ENCODE measurements at places on chromosomes 12 and 14. TPM values are rescaled to one million over a fixed set of nuclear protein-coding genes. Genes with fewer than 3 reads are reported as not detected.

Gene GXYLT1
- total RNA-seq, result 38.1 TPM

DNA sequence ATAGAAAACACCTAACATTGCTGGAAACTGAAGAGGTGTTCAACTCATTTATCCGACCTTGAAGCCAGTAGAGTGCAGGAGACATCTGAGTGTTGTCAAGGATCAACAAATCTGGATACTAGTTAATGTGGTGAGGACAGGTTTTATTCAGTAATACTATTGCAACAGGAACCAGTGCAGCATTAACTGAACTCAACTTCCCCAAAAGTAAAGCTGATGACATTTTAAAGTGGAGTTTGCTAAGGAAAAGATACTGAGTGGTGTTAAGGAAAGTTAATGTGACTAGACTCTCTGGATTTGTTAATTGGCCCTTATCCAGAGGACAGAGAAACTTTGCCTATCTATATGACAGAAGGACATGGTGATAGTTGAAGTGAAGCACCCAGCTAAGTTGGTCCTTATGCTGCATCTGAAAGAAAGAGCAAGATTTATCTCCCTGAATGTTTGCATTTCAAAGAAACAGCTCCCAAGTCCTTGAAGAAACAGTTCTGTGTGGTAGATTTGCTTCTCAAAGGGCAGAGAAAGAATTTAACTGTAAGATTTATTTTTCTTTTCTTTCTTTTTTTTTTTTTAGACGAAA lies 1.2 kb upstream of the CLEC7A start:
- DNase-seq, result no peak
- H3K4me1 ChIP-seq, result peaks cover 15% of the 10 kb centered on the region
- H3K4me3 ChIP-seq, result no peak overlapping the region
- no peaks in the 10 kb centered on the region for H3K36me3 ChIP-seq

Gene HOXC11
- total RNA-seq, result 0.47 TPM

GRCh38 chr14:57352396-57353170 lies 37.8 kb upstream of the NAA30 start:
- H3K36me3 ChIP-seq, result no peaks in the 10 kb centered on the region
- H3K4me3 ChIP-seq, result no peak overlapping the region
- no peaks in the 10 kb centered on the region for H3K4me1 ChIP-seq
- DNase-seq, result no peak

DNA sequence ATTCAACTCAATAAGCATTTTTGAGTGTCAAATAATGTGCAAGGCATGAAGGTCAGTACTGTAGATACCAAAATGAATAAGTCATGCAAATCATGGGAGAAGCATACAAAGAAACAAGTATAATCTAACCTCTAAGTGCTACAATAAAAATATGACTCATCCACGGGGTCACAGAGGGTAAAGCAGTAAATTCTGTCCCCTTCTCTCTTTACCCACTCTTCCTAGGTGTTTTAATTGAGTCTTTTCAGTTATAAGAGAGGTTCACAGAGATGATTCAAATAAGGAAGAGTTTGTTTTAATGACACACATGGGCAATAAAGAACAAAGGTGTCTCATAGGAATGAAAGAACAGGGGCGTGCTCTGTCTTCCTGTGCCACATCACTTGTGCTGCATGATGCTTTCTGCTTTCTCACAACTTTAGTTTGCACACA lies 71.5 kb upstream of the DAAM1 start:
- no peaks in the 10 kb centered on the region for H3K27me3 ChIP-seq
- peaks cover 2% of the 10 kb centered on the region for H3K36me3 ChIP-seq
- H3K4me1 ChIP-seq, result peaks cover 8% of the 10 kb centered on the region
- DNase-seq, result no peak

- H3K27me3 ChIP-seq, result peaks cover 63% of the 10 kb centered on the region
- DNase-seq, result no peak
- H3K27ac ChIP-seq, result no peak overlapping the region
- H3K4me3 ChIP-seq, result no peak overlapping the region
Measured at GRCh38 chr14:80996049-80996901, 40.9 kb downstream of the TSHR start.

DNA sequence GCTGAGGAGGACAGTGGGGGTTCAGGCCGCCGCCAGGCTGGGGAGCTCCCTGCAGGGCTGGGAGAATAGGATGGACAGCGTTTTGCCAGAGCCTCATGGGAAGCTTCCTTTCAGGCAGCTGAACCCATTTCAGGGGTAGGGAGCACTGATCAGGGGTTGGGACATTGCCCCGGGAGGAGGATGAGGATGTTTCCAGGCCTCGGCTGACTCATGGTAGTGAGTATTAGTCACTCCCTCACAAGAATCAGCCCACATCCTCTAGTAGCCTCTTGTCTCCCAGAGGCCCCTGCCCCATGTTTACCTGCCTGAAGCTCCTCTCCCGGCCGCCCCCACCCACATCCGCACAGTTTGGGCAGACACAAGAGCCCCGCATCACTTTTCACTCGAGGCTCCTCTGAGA lies 89.8 kb downstream of the ZFP36L1 start:
- H3K27ac ChIP-seq, result no peak overlapping the region
- no peaks in the 10 kb centered on the region for H3K27me3 ChIP-seq
- DNase-seq, result no peak
- no peak overlapping the region for H3K4me3 ChIP-seq

- DNase-seq, result no peak
- no peak overlapping the region for H3K27ac ChIP-seq
- H3K4me3 ChIP-seq, result no peak overlapping the region
- peaks cover 18% of the 10 kb centered on the region for H3K4me1 ChIP-seq
- H3K36me3 ChIP-seq, result no peaks in the 10 kb centered on the region
Measured at GRCh38 chr14:51334566-51334965, 94.5 kb downstream of the TMX1 start.

DNA sequence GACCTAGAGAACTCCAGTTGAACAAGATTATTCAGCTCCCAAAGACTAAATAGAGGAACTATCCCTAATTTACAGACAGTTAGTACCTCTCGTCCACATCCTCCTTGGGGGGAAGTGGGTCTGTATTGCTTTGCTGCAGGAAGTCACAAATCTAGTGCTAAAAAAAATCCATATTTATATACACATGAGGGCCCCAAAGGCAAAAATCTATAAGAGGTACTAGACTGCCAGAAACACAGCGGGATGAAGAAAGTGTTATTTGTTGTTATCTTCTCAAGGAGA lies 190.1 kb downstream of the TTC8 start:
- H3K27ac ChIP-seq, result no peak overlapping the region
- no peak for DNase-seq
- H3K4me3 ChIP-seq, result no peak overlapping the region
- H3K36me3 ChIP-seq, result no peaks in the 10 kb centered on the region
- peaks cover 6% of the 10 kb centered on the region for H3K4me1 ChIP-seq

GRCh38 chr14:90785876-90786450 lies 30.3 kb downstream of the TTC7B start:
- H3K4me1 ChIP-seq, result no peaks in the 10 kb centered on the region
- no peaks in the 10 kb centered on the region for H3K27me3 ChIP-seq
- no peak overlapping the region for H3K4me3 ChIP-seq
- no peak for DNase-seq
- H3K36me3 ChIP-seq, result peaks cover 14% of the 10 kb centered on the region
- no peak overlapping the region for H3K27ac ChIP-seq

Gene POTEM
- not detected for total RNA-seq

DNA sequence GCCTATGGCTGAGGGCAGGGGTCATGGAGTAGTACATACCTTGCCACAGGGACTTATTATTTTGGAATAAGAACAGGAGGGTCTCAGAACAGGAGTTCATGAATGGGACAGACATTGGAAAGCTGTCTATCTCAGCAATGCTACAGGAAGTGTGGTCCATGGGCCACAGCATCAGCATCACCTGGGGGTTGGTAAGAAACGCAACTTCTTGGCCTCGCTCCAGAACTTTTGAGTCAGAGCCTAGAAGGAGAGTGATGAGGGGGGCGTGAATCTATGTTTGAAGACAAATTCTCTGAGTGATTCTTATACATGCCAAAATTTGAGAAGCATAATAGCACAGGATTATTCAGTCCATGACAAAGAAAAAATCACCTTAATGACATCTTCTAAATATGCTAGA lies 156.6 kb downstream of the RPAP3 start:
- no peaks in the 10 kb centered on the region for H3K4me1 ChIP-seq
- H3K4me3 ChIP-seq, result no peak overlapping the region
- H3K36me3 ChIP-seq, result peaks cover 2% of the 10 kb centered on the region
- no peaks in the 10 kb centered on the region for H3K27me3 ChIP-seq
- DNase-seq, result no peak
- no peak overlapping the region for H3K27ac ChIP-seq

- peaks cover 23% of the 10 kb centered on the region for H3K4me1 ChIP-seq
- DNase-seq, result no peak
- peak overlapping the region; percentile 40 for H3K27ac ChIP-seq
- no peaks in the 10 kb centered on the region for H3K27me3 ChIP-seq
Measured at GRCh38 chr12:79886917-79887519, 47.9 kb downstream of the PPP1R12A start.

Gene PSEN1
- 59.9 TPM for total RNA-seq

Gene KRT5
- total RNA-seq, result 0.51 TPM

- H3K27me3 ChIP-seq, result peaks cover 26% of the 10 kb centered on the region
- H3K4me1 ChIP-seq, result peaks cover 23% of the 10 kb centered on the region
- DNase-seq, result peak; percentile 14
- H3K27ac ChIP-seq, result no peak overlapping the region
Measured at GRCh38 chr14:104140213-104140462, 1.8 kb downstream of the KIF26A start.

DNA sequence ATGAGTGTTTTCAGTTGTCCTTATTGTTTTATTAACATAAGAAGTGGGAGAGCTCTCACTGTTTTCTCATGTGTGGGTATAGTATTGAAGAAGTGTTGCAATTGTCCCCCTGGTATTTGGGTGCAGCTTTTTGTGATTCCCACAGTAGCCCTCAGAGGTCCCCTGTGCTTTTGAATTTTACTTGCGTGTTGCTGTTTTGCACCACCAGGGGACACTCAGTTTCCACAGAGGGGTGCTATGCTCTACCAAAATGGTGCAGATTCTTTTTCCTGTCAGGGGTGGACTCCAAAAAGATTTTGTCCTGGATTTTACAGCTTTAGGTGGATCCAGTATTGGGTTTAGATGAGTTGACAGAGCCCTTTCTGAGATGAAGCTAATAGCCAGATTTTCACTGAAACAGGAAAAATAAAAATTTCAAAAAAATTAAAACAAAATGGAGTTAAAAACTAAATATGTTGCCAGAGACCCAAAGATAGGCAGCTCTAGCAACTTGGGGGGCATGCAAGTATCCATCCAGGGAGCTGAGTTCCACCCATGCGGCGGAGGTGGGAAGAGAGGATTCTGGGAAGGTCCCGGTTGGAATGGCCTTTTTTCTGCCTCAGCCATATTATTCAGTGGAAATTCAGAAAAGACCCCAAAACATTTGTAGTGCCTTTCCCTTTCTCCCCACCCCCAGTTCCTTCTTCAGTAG lies 50.2 kb downstream of the TTLL5 start:
- no peak for DNase-seq
- H3K27ac ChIP-seq, result peak overlapping the region; percentile 99
- H3K4me3 ChIP-seq, result peak overlapping the region; percentile 1
- H3K4me1 ChIP-seq, result peaks cover 37% of the 10 kb centered on the region
- no peaks in the 10 kb centered on the region for H3K27me3 ChIP-seq
- H3K36me3 ChIP-seq, result peaks cover 2% of the 10 kb centered on the region

- no peak overlapping the region for H3K27ac ChIP-seq
- no peaks in the 10 kb centered on the region for H3K4me1 ChIP-seq
- H3K27me3 ChIP-seq, result no peaks in the 10 kb centered on the region
- no peak for DNase-seq
- no peak overlapping the region for H3K4me3 ChIP-seq
- H3K36me3 ChIP-seq, result no peaks in the 10 kb centered on the region
Measured at GRCh38 chr14:50381008-50381407, 15.7 kb downstream of the CDKL1 start.

- H3K27me3 ChIP-seq, result no peaks in the 10 kb centered on the region
- DNase-seq, result no peak
- peak overlapping the region; percentile 98 for H3K27ac ChIP-seq
- H3K4me3 ChIP-seq, result peak overlapping the region; percentile 89
Measured at GRCh38 chr14:75126121-75126544, 715 bp downstream of the NEK9 start.

DNA sequence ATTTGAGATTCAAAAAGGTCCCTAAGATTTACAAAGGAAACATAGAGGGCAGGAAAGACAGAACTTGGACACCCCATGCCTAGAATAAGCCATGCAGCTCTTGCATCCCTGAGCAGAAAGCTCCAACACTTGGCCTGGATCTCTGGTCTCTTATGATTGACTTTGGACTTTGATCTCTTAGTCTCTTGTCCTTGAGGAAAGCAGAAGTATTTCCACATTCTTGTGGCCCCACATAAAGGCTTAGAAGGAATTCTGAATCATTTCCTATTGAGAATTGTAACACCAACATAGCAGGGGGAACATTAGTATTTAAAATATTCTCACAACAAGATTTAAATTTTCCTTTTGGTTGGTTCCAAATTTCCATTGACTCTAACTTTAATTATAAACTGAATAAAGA lies 283.7 kb upstream of the PRKD1 start:
- no peaks in the 10 kb centered on the region for H3K4me1 ChIP-seq
- H3K27me3 ChIP-seq, result peaks cover 4% of the 10 kb centered on the region
- DNase-seq, result no peak
- no peak overlapping the region for H3K4me3 ChIP-seq
- H3K27ac ChIP-seq, result no peak overlapping the region

Gene MYH6
- total RNA-seq, result not detected

- H3K4me1 ChIP-seq, result peaks cover 3% of the 10 kb centered on the region
- H3K27ac ChIP-seq, result no peak overlapping the region
- H3K27me3 ChIP-seq, result no peaks in the 10 kb centered on the region
- no peak overlapping the region for H3K4me3 ChIP-seq
Measured at GRCh38 chr12:127984386-127985055, 282.4 kb upstream of the TMEM132C start.

GRCh38 chr14:72925815-72926291 lies 411 bp upstream of the DCAF4 start:
- peaks cover 9% of the 10 kb centered on the region for H3K27me3 ChIP-seq
- DNase-seq, result no peak
- H3K36me3 ChIP-seq, result no peaks in the 10 kb centered on the region
- H3K4me3 ChIP-seq, result peak overlapping the region; percentile 95

Gene TAS2R10
- total RNA-seq, result 2.5 TPM

Gene TPPP2
- 0.47 TPM for total RNA-seq

DNA sequence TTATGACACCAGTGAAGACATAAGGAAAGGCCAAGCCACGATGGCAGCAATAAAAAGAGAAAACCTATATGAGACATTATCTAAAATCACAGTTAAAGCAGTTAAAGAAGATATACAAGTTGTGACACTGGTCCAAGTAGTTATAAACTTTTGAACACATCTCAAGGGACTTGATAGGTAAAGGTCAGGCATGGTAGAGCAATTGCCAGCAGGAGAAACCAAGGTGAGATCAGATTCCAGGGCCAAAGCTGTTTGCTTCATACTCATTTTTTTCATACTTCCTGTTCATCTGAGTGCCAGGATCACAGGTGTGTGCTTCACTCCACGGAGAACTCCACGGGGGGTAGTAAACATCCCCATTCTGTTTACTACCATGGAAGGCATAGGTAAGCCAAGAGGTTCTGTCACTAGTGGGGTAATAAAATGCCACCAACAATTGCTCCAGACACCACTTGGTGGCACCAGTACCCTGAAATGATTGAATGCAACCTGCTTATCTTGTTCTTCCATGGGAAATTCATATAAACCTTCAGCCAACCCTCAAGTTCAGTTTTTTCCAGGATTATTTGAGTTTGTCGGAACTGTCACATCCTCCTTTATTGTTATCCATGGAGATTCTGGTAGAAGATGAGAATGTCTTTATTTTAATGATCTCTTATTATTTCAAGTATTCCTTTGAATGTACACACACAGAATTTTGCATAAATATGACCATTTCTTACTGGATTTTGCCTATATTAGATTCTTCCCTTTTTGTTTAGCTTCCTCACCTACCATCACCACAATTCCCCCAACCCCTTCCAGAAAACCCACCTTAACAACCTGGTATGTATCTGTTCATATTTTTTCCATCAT lies 59.2 kb upstream of the TSPAN8 start:
- DNase-seq, result no peak
- H3K4me3 ChIP-seq, result no peak overlapping the region
- H3K4me1 ChIP-seq, result no peaks in the 10 kb centered on the region
- H3K36me3 ChIP-seq, result no peaks in the 10 kb centered on the region

Gene KRT71
- not detected for total RNA-seq
